ENCODE measurements at places on chromosomes 1 and 21.

GRCh38 chr1:196403803-196404690 lies 204.2 kb downstream of the KCNT2 start:
- DNase-seq, result no peak

- no peak for DNase-seq
These were observed 40.6 kb upstream of the LRP8 start for GRCh38 chr1:53368314-53369033.

DNA sequence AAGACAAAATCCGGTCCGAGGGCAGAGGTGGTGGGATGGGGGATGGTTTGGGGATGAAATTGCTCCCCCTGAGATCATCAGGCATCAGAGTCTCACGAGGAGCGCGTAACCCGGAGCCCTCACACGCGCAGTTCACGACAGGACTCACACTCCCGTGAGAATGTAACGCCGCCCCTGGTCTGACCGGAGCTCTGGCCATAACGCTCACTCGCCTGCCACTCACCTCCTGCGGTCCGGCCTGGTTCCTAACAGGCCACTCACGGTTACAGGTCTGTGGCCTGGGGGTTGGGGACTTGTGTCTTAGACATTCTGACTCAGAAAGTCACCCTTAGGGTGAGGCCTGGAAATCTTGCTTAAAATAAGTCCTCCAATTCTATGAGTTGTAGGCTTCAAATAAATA lies 19.8 kb downstream of the MAP1LC3C start:
- DNase-seq, result no peak

DNA sequence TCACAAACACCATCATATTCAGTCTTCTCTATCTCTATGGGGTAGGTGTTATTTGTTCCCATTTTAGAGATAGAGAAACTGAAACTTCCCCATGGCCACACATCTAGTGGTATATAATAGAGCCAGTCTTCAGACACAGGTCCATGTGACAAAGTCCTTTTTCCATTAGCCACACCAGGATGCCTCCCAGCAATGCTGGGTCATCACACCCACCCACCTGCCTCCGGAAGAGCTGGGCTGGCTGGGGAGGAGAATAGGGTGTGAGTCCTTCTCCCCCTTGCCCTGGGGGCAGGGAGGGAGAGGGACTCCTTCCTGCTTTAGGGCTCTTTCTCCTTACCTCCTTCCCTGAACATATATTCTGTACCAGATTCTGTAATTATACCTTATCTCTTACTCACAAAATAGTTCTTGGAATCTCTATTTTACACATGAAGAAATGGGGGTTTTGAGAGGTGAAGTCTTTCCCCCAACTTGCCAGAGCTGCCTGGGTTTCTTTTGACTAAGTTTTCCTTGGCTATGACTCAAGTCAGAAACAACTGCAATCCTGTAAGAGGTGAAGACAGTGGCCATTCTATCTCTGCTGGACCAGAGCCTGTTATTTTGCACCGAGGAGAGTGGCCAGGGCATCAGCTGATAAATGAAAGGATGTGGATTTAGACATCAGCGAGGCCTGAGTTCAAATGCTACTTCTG lies 30.0 kb downstream of the SOX13 start:
- DNase-seq, result no peak

DNA sequence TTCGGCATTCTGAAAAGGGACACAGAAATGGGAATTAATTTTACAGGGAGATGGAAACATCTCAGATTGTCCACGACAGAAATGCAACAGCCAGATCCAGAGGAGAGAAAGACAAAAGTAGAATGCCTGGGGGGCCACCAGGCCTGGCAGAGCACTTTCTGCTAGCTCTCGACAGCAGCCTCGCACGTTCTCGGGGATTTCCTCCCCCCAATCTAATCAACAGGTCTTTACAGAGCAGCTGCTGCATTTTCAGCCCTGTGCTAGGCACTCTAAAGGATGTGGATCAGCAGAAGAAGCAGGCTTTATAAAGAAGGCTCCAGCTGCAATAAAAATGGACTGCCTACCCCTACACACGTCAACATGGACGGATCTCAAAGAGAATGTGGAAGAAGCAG lies 10.6 kb downstream of the CSRP1 start:
- DNase-seq, result no peak

GRCh38 chr1:186790101-186790500 lies 38.6 kb upstream of the PLA2G4A start:
- DNase-seq, result no peak

DNA sequence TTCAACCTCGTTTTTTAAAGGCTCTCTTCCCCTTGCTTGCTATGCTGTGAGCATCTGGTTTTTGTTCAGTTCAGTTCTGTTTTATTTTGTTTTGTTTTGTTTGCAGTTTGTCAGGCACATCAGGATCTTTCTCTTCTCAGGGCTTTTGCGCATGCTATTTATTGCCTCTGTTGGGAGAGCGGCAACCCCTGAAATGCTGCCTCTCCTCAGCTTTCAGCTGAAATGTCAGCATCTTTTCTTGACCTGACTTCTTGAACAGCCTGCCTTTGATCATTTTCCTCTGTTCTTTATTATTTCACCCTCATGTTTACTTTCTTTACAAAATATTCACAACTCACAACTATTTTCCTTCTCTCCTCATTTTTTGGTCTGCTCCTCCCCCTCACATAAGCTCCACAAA lies 50.4 kb upstream of the RC3H1 start:
- no peak for DNase-seq

DNA sequence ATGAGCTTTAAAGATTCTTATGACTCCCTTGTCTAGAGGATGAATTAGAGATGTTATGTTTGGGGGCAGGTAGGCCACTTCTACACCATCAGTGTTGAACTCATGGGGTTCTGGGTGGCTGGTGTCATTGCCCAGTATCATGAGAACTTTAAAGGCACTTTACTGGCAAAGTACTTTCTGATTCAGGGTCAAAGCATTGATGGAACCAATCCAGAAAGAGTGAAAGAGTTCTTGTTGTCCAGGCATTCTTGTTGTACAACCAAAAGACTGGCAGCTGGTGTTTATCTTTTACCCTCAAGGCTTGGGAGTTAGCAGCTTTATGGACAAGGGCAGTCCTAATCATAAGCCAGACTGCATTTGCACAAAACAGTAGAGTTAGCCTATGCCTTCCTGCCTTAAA lies 673.0 kb downstream of the USP25 start:
- DNase-seq, result no peak

- DNase-seq, result no peak
These were observed 4.7 kb upstream of the C1orf52 start for GRCh38 chr1:85264150-85264549.

DNA sequence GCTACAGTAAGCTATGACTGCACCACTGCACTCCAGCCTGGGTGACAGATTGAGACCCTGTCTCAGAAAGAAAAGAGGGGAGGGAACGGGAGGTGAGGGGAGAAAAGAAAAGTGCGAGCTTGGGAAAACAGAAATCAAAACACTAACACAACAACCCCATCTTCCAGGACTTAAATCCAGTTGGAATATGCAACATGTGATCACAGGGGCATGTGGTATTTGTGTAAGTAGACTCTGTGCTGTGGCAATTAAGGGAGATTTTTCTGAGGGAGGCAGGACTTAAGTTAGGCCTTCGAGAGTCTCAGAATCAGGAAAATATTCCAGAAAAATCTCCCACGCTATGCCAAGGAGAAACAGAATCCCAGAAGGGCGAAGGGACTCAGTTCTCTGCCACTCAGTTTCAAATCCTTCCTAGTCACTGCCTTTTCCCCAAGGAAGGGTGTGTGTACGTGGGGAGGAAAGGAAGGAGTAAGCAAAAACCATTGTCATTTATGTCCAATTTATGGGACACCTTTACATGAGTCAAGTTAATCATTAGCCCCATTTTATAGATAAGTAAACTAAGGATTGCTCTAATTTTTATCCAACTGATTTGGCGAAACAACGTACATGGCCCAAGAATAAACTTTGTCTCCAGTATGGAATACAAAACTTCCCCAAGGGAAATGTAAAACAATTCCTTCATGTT lies 12.3 kb downstream of the ID3 start:
- DNase-seq, result no peak

- DNase-seq, result no peak
These were observed 8.5 kb upstream of the DMBX1 start for GRCh38 chr1:46480959-46481646.

DNA sequence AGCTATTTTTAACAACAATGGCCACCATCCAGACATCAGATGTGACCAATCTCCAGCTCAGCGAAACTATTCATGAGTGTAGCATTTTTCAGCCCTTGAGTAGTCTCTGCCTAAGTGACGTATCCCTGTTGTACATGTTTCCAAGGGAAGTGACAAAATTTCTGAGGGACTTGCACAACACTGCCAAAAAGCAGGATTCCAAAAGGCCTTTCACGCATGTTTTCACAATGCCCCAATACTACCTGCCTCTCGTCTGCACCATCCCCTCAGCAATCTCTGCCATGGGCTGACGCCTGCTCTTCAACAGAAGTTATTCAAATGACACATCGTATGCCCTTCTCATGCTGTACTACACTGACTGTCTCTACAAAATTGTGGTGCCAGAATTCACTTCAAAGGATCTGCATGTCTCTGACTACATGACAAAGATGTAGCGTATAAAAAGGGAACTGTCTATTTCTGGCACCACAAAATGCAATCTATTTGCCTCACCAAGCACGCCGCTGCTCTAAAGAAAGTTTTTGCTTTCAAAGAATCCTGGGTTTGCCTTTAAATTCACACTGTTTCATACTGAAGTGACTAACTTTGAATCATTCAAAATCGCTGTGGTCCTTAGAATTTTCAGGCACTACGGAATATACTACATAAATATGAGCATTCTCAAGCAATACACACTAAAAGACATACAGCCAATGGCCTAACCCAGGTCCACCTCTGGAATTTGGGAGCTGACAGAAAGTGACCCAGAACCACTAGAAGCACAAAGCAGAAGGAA lies 32.9 kb downstream of the JAK1 start:
- DNase-seq, result peak; percentile 27

GRCh38 chr1:20546637-20547036 lies 5.7 kb upstream of the FAM43B start:
- DNase-seq, result no peak

GRCh38 chr1:2315674-2316450 lies 75.5 kb downstream of the MORN1 start:
- DNase-seq, result no peak

GRCh38 chr1:12143631-12144155 lies 23.1 kb upstream of the TNFRSF1B start:
- DNase-seq, result no peak

GRCh38 chr21:46553993-46554392 lies 50.9 kb downstream of the S100B start:
- no peak for DNase-seq

DNA sequence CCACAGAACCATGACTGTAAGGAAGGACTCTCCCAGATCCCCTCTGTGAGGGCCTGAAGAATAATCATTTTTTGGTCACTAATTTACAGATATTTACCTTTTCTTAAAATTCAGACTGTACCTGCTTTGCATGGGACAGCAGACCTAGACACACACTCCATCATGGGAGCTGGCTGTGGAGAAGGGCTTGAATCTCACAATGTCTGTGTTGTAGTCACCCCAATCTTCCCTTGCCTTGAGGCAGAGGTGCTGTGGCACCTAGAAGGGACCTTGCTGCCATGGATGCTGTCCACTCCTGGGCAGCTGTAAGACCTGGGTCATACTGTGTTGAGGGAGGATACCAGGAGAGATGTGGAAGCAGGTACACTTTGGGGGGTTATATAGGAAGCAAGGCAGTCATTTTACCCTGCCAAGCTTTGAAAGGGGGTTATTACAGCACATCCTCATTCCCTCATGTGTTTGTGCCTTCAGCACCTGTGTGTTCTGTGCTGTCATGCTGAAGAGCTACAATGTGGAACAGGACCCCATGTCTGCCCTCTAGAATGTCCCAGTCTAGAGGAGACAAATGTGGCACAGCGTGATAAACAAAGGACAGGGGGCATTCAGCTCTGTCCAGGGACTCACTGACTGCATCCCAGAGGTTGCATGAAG lies 27.1 kb downstream of the TRAF5 start:
- DNase-seq, result no peak

DNA sequence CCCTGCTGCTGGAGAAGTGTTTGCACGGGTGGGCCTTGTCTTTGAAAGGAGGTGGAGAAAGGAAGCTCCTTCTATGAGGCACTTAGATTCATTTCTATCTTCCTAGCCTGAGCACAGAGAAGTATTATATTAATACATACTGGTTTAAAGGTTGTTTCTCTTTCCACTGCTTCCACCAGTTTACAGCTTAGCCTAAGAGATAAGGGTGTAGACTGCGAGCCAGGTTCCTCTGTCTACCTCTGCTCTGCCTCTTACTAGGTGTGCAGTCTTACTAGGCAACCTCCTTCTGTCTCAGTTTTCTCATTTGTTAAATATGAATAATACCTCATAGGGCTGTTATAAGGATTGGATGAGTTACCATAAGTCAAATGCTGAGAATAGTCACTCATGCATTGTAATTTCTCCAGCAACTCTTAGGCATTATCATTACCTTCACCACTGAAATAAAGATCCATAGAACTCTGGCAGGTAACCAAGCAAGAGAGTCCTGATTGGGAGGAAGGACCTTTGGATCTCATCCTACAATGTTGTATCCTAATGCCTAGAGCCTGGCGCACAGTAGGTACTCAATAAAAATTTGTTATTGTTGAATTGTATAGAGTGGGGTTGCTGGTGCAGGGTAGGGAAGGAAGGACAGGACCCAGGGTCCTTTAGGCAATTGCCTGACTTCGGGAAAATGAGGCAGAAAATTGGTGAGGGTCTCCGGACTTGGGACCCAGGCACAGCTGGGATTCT lies 95.1 kb downstream of the TBX19 start:
- DNase-seq, result no peak

GRCh38 chr21:38329162-38329561 lies 72.4 kb downstream of the KCNJ15 start:
- DNase-seq, result no peak

GRCh38 chr1:178945763-178946266 lies 74.9 kb upstream of the ANGPTL1 start:
- no peak for DNase-seq

DNA sequence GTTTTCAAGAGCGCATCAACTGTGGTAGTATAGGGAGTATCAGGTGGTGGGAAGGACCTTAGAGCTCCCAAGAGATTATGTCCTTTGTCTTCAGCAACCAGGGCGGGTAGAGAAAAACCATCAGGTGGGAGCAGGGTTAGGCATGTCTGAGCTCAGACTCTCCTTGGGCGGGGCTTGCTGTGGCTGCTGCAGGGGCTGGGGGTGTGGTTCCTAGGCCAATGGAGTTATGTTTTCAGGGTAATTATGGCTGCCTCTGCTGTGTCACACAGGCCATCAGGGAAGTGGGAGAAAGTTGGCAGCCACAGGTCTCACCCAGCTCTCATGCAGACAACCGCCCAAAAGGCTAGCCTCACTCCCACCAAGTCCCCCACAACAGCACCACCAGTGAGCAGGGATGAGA lies 74.9 kb downstream of the FCRL5 start:
- no peak for DNase-seq

GRCh38 chr1:157137408-157138219 lies 581 bp downstream of the ETV3 start:
- no peak for DNase-seq

DNA sequence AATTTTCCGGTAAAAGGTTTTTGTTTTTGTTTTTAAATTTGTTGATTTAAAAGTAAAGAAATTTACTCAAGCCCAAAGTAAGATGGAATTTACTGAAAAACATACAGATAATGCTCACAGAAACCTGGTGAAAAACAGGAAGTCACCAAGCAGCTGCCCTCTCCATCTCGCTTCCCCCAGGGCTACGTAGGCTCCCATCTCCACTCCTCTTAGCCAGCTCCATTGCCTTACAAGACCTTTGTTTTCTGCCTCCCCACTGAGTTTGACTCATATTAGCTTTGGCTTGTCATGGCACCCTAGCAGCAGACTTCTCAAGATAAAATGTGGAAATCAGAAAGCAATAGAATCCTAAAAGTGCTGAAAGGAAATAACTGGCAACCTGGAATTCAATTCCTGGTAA lies 57.9 kb downstream of the PHTF1 start:
- no peak for DNase-seq

GRCh38 chr1:151526735-151527525 lies 13.2 kb upstream of the TUFT1 start:
- no peak for DNase-seq
